ENCODE measurements at places on chromosomes 6 and 20. TPM values are rescaled to one million over a fixed set of nuclear protein-coding genes. Genes with fewer than 3 reads are reported as not detected.

Gene LPA
- not detected for polyA plus RNA-seq

Gene C20orf144
- not detected for polyA plus RNA-seq

Gene CNR1
- 512 TPM for polyA plus RNA-seq

Gene TRIM10
- not detected for polyA plus RNA-seq

Gene SLC26A8
- not detected for polyA plus RNA-seq

Gene TSPO2
- not detected for polyA plus RNA-seq

Gene RSPH4A
- polyA plus RNA-seq: 11.0 TPM

Gene SMPDL3A
- 8.2 TPM for polyA plus RNA-seq

Gene TCF21
- polyA plus RNA-seq: not detected

Gene TFAP2D
- not detected for polyA plus RNA-seq

Gene PTGIS
- 3.2 TPM for polyA plus RNA-seq

Gene ENPP5
- polyA plus RNA-seq: 1.2 TPM

Gene IP6K3
- not detected for polyA plus RNA-seq

Gene PROKR2
- polyA plus RNA-seq: not detected

Gene APOBEC2
- not detected for polyA plus RNA-seq

Gene BCAS1
- not detected for polyA plus RNA-seq

Gene EFHC1
- 234 TPM for polyA plus RNA-seq

Gene KIF3B
- 53.0 TPM for polyA plus RNA-seq

Gene FAM184A
- 41.9 TPM for polyA plus RNA-seq

Gene ASIP
- not detected for polyA plus RNA-seq

Gene MLIP
- polyA plus RNA-seq: not detected

Gene PGC
- polyA plus RNA-seq: not detected

Gene ACTL10
- not detected for polyA plus RNA-seq

Gene TAGAP
- not detected for polyA plus RNA-seq

Gene CST9L
- not detected for polyA plus RNA-seq

Gene RIPOR3
- polyA plus RNA-seq: not detected

Gene CALHM4
- 0.66 TPM for polyA plus RNA-seq

Gene DHX35
- 24.9 TPM for polyA plus RNA-seq

Gene GJA1
- polyA plus RNA-seq: 3.5 TPM

Gene C6orf15
- polyA plus RNA-seq: not detected

Gene FKBP1A
- polyA plus RNA-seq: 156 TPM

Gene ADGRB3
- 66.5 TPM for polyA plus RNA-seq

Gene CRYBG1
- polyA plus RNA-seq: 0.04 TPM

Gene CRIP3
- polyA plus RNA-seq: 3.7 TPM

Gene OR2B2
- not detected for polyA plus RNA-seq

Gene SLC18B1
- polyA plus RNA-seq: 3.5 TPM

Gene SLC12A5
- 53.1 TPM for polyA plus RNA-seq

Gene RRAGD
- polyA plus RNA-seq: 32.2 TPM

Gene SLC22A3
- polyA plus RNA-seq: not detected

Gene FAM83C
- polyA plus RNA-seq: not detected

Gene OSER1
- polyA plus RNA-seq: 43.9 TPM

Gene DTD1
- 337 TPM for polyA plus RNA-seq

Gene DEFB124
- not detected for polyA plus RNA-seq
